ENCODE measurements at places on chromosomes 1 and 21.

- no peak for DNase-seq
These were observed 49.6 kb downstream of the RGS2 start for GRCh38 chr1:192858456-192858855.

DNA sequence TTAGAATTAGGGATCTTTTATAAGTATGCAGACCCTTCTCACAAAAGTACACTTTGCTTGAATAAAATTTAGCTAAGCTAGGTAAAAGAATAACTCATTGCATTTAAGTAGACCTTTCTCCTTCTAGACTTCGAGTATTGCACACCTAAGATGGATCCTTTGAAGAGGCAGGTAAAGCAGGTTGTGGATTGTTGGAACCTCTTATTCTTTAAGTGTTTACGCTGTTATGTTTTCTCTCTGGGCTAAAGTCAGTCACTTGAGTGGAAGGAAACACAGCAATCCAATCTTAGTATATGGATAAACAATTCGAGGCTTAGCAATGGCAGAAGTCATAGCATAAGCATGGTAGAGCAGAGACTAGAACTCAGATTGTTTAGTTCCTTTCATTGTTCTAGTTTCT lies 11.4 kb downstream of the MAGI3 start:
- DNase-seq = no peak

GRCh38 chr1:178607718-178608408 lies 95.0 kb downstream of the TEX35 start:
- no peak for DNase-seq

GRCh38 chr1:30604801-30605440 lies 118.5 kb downstream of the MATN1 start:
- no peak for DNase-seq

- no peak for DNase-seq
These were observed 38.9 kb downstream of the SDCCAG8 start for GRCh38 chr1:243294723-243295121.

GRCh38 chr1:22557341-22557950 lies 5.8 kb upstream of the EPHA8 start:
- DNase-seq = no peak

- no peak for DNase-seq
These were observed 11.4 kb upstream of the DNASE2B start for GRCh38 chr1:84386716-84387479.

DNA sequence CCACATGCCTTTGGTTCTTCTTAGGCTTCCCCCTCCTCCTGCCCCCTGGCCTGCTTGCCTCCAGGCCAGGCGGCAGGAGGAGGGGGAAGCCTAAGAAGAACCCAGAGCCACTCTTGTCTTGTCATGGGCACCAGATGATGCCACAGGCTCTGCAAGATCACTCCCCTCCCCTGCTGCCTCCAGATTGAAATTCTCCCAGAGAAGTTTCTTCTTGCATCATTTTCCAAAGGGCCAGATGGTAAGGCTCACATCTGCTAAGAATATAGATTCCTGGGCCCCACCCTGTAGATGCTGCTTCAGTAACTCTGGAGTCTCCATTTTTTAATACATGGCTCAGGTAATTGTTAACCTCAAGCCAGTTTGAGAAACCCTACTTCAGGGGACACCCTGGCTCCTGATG lies 60.8 kb downstream of the FAM163A start:
- no peak for DNase-seq

DNA sequence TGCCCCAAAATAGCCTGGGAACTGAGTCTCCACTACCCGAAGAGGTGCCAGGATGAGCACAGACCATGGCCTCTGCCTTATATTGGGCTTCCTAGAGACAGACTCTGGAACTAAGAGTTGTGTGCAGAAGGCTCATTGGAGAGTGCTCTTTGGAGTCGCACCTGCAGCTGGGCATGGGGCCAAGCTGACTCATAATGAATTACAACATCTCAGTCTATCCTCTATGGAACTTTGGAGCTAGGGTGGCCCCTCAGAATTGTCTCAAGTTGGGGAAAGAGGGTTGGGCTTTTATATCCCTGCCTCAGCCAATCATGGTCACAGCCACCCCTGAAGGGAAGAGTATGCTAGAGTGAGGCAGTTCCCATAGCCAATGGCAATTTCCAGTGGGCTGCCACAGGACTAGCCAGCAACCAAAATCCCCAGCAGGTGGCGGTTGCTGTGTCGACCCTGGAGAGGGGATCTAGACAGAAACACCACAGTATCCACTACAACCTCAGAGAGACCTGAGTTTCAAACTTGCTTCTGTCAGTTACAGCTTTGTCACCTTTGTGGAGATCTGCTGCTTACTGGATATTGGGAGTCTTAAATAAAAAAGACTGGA lies 93.8 kb downstream of the DMRTA2 start:
- DNase-seq = no peak

GRCh38 chr1:162172311-162173102 lies 103.0 kb downstream of the NOS1AP start:
- no peak for DNase-seq

DNA sequence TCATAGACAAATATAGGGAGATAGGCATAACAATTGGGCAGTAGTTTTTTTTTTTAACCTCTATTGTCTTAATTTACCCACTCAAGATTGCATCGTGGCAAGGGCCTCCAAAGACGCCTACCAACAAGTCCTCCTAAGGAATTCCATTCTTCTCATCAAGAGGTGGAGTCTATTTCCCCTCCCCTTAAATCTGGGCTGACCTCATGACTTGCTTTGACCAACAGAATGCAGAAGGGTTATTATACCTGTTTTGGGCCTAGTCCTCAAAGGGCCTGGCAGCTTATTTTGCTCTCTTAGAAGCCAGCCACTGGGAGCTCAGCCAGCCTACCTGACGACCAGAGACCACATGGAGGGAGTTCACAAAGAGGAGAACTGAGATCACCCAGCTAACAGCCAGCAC lies 92.3 kb downstream of the COQ8A start:
- DNase-seq = no peak

DNA sequence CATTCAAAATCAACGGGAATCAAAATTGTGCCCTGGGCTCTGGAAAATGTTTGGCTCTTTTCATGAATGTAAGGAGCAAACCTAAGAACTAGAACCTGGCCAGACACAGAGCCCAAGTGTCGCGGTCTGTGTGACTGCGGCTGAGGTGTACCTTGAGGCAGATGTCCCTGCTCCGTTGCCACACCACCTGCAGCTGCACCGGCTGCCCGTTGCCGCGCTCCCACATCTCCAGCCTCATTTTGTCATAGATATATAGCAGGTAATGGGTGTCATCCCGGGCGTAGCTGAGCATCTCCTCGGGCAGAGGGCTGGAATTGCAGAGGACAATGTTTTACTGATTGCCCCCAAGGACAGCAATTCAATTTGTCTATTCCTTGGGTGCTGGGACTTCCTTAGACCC lies 18.7 kb downstream of the EXOSC10 start:
- DNase-seq = no peak

GRCh38 chr1:19138331-19138730 lies 71.7 kb downstream of the UBR4 start:
- DNase-seq = no peak

DNA sequence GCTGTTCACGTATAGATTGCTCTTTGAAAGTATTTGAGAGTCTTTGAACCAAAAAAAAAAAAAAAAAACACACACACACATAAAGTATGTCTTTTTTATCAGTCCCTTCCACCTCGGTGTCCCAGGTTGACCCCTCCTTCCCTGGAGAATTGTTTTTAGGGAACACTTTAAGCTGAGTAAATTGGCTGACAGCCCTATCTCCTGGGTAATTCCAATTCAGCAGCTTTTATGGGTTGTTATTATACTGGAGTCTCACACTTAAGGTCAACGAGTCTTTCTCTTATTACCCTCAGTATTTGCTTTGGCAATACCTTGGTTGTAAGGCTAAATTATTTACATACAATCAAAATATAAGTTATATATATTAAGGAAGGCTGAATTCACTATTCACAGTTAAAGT lies 69.4 kb downstream of the SLC30A10 start:
- no peak for DNase-seq

DNA sequence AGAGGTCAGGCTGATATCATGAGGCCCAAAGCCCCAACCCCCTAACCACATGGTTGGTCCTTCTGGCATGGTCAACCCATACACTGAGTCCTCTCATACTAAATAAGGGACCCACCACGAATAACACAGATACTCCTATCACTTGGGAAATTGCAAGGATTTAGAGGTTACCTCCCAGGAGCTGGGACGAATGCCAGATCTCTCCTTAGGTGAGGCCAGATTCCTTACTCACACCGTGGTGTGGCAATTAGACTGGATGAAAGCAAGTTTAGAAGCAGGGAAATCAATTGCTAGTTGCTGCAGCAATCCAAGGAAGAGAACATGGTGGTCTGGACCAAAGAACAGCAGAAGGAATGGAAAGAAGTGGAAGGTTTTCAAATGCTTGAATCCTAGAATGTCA lies 60.1 kb downstream of the IER5 start:
- no peak for DNase-seq

GRCh38 chr1:215682232-215682631 lies 115.1 kb downstream of the KCTD3 start:
- DNase-seq = no peak

DNA sequence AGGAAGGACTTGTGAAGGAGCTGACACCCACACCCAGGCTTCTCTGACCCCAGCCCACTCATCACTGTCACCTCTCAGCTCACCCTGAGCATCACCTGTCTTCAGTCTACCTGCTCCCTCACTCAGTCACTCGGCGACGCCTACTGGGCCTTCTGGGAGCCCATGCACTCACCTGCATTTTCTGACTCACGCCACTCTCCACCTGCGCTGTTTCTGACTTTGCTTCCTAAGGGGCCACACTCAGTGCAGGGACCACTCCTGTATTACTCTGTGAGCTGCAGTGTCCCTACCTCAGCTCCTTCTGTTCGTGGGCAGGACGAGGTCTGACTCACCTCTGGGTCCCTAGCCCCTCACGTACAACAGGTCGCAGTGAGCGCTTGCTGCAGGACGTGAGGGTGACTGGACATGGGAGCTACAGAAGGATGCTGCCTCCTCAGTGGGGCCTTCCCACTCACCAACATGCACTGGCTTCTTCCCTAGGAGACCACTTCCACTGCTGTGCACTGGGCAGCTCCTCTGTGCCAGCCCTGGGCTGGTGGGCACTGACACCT lies 102.3 kb downstream of the GLIS1 start:
- no peak for DNase-seq

GRCh38 chr1:228270032-228270431 lies 62.2 kb downstream of the OBSCN start:
- no peak for DNase-seq

DNA sequence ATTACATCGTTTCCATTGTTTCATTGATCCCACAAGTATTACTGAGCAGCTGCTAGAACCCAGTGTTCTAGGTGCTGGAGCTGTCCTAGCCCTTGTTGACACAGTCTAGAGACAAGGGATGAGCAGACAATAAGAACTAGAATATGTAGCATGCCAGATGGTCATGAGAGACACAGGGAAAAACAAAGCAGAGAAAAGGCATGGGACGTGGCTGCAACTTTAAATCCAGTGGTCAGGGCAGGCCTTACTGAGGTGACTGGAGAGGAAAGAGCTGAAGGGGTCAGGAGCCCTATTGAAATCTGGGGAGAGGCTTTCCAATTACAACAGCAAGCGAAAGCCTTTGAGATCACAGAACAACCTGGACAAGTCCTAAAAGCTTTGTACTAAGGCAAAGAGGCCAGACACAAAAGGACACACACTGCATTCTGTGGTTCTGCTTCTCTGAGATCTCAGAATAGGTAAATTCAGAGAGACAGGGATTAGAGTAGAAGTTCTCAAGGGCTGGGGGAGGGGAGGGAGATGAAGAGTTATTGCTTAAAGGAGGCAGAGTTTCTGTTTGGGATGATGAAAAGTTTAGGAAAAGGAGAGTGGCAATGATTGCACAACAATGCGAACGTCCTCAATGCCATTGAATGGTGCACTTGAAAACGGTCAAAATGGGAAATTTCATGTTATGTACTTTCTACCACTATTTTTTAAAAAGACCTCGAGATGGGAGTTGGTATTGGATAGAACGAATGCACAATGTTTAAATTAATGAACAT lies 467.4 kb upstream of the VAMP3 start:
- DNase-seq = no peak

DNA sequence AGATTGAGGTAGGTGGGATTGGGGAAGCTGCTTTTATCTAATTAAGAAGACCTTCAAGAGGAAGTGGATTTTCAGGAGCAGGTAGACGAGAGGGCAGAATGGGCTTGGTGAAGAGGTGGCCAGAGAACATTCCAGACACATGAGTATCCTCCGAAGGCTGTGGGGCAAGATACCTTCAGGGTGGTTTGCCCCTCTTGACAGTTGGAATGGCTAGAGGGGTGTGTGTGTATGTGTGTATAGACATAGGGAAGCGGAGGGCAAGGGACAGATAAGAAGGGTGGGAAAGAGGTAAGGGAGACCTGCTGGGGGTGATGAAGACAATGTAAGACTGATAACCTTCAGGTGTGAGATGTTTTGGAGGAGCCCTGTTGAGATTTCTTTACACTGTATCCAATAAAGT lies 46.8 kb upstream of the TSPAN2 start:
- no peak for DNase-seq

DNA sequence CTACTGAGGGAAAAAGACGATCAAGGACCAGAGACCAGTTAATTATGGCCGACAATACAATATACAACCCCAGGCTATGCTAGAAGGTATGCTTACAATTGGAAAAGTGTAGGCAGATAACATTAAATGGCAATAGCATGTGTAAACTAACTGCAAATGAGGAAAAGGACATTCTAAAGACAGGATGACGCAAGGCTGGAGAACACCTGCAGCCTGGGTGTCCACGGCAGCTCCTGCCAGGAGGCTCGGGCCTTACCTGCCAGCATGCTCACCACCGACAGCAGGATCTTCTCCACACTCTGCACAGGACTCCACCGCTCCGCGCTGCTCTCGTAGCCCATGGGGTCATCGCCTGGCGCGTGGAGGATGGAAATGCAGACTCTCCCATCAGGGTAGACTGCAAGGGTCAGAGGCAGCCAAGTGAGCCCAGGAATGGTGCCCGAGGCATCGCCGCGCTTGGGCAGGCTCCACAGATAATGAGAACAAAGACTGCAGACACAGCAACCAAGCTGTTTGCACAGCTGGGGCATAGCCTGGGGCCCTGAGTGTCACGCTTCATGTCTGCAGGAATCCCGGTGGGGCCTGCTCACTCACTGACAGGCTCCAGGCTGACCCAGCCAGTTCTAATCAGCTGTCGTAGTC lies 28.2 kb downstream of the UBE2G2 start:
- no peak for DNase-seq

GRCh38 chr21:36709030-36709867 lies 10.3 kb downstream of the SIM2 start:
- DNase-seq = no peak

- DNase-seq = no peak
These were observed 11.9 kb upstream of the RPS6KA1 start for GRCh38 chr1:26517766-26518049.

- DNase-seq = no peak
These were observed 6.7 kb downstream of the PHC2 start for GRCh38 chr1:33424205-33424604.

DNA sequence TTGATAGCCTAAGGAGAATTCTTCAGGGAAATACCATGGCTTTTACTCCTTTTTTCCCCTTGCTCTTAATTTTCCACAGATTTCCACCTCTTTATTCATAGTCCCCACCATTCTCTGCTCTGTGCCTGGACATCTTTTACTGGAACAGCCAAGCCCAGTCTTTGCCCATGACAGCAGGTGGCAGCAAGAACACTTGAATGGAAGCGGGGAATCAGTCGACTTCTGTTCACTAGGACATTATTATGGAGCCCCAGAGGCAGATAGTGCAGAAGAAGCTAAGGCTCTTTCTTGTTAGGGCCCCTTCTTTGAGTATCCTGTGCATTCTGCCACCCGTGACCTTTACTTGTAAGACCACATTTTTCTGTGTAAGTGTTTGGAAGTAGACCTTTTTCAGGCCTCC lies 6.3 kb downstream of the OR14I1 start:
- no peak for DNase-seq

GRCh38 chr1:66325594-66326380 lies 208.2 kb upstream of the SGIP1 start:
- no peak for DNase-seq

- no peak for DNase-seq
These were observed 49.6 kb upstream of the KCTD3 start for GRCh38 chr1:215517441-215517891.
